ENCODE measurements at places on chromosomes 7 and 10.

DNA sequence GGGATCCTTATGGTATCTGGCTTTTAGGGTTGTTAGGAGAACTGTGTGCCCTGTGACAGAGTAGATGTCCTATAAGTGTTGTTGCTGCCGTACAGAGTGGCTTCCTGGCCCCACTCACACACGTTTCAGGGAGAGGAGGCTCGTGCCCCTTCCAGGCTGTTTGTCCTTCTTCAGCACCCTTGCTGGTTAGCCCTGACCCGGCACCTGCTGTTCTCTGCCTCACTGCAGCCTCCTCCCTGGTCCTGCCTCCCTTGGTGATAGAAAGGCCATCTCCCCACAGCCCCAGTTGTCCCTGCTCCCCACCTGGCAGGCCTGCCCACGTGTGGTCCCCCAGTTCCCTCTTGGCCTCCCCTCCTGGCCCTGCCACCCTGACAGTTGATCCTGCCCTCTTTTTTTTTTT, 2.3 kb downstream of the CLIP2 start:
- no peak for DNase-seq

GRCh38 chr7:119086026-119086425, 861.5 kb downstream of the ANKRD7 start:
- DNase-seq = no peak

GRCh38 chr7:103843689-103844480, 145.6 kb downstream of the RELN start:
- DNase-seq = no peak

- DNase-seq = no peak
These were observed 63.7 kb downstream of the PWWP2B start for GRCh38 chr10:132460691-132461090.

DNA sequence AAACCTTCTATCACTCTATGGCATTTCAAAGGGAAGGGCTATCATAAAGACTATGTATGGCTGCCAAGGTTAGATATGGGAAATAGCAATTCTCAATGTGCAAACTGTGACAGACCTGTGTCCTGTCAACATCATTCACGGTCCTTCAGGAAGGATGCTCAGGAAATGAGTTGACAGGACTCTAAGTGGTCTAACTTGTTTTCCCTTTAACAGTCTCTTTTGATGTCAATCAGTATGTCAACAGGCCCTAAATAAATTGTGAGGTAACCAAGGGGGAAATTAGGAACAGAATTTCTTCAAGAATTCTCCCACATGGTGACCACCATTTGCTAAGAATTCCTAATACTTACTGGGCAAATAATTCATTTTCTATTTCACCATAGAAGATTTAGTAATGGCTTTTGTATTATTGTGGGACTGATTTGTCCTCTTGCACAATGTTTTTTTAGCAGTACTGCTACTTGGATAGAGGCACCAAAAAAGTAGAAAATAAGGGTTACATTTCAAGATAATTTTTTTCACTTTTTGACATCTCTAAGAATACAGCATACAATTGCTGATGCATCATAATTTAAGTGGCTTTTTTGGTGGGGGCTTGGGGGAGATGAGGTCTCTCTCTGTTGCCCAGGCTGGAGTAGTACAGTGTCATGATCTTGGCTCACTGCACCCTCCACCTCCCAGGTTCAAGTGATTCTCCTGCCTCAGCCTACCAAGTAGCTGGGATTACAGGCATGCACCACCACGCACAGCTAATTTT, 275.8 kb downstream of the CACNA2D1 start:
- DNase-seq = no peak

DNA sequence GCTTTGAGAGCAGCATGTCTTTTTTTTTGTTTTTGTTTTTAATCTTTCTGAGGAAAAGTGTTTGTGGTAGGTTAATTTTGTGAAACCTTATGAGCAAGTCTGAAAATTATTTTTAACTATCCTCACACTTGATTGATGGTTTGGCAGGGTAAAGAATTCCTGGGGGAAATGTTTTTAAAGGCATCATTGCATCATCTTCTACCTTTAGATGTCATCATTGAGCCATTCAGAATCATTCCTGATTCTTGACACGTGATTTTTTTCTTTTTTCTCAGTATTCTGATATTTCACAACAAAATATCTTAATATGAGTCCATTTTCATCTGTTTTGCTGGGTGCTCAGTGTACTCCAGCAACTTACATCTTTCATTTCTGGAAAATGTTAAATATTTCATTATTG, 28.3 kb downstream of the PALS2 start:
- no peak for DNase-seq

- no peak for DNase-seq
These were observed 433.7 kb upstream of the MGMT start for GRCh38 chr10:129033340-129033739.

- no peak for DNase-seq
These were observed 682.8 kb upstream of the NRP1 start for GRCh38 chr10:34017281-34017680.

DNA sequence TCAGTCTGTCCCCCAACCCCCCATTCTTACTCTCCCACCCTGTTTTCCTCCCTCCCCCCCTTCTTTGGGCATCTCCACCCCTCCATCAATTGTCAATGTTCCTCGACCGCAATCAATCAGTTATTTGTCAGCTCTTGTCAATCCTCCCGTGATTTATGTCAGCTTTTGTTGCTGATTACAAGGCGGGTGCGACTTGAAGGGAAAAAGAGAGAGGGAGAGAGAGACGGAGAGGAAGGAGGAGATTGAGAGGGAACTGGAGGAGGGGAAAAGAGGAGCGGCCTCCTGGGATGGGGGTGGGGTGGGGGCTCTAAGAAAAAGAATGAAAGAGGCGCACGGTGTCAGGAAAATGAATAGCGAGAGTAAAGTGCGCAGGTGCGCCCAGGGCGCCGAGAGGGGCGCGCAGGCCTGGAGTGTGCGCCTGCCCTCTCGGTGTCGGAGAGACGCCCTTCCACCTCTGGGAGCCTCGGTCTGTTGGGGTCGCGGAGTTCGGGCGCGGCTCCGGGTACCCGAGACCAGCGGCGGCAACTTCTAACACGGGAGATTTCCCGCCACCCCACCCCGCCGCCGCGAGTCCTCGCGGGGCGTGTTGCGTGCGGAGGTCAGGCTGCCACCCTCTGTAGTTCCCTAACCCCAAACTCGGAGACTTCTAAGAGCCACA, 1.1 kb upstream of the ZNF503 start:
- DNase-seq = no peak

DNA sequence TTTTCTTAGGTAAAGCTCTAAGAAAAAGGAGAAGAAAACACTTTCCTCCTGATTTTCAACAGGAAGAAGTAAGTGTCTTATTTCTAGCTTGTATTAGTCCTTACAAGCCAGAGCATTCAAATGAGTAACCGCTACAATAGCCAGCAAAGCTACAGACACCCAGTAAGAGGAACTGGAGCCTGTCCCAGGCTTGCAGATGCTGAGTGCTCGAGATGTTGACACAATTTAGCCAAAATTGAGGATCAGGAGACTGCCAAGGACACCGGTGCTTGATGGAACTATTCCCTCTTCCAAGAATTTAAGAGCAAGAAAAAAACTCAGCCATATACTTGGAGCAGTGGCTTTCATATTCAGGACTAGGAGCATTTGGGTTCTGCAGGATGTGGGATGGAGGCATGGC, 149.3 kb upstream of the DPP6 start:
- DNase-seq = no peak

DNA sequence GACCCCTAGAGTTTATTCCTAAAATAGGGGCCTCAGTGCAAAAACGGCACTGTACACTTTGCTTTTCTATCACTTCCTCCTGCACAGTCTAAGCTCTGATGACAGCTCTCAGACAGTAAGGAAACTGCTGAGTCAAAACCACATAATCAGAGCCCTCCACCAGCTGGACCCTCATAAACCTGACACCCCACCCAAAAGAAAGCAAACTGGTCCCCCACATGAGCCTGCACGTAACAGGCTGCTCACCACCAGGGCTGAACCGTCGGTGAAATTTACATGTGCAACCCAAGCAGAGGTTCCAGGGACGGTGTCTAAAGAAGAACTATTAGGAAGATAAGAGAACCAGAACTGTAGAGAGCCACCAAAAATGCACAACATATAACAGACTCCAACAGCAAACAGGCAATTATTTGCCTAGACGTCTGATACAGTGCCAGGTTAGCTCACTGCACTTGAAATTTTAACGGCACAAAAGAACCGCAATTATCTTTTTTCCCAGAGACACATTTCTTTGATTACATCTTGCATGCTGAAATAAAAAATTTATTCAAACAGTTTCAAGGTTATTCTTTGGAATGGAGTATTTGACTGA, 19.6 kb downstream of the SGMS1 start:
- DNase-seq = no peak

GRCh38 chr7:961546-962400, 7.3 kb upstream of the ADAP1 start:
- no peak for DNase-seq

- DNase-seq = no peak
These were observed 40.3 kb downstream of the NRCAM start for GRCh38 chr7:108415821-108416536.

DNA sequence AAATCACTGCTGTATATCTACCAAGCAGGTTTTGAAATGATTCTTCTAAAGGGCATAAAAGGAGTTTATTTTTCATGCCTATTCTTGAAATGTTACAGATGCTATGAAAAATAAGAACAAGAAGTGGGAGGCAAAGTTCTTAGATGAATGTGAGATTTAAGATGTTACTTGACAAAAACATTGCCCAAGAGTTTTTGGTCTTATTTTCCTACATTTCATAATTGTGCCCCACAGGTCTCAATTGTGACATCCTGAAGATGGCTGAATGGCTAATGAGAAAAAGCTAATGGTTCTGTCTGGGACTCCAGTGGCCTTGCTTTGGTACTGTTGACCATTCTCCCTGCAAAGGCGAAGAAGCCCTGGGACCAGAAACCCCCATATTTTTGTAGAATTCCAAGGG, 43.0 kb upstream of the IFRD1 start:
- no peak for DNase-seq

GRCh38 chr10:68082872-68083271, 7.8 kb upstream of the HERC4 start:
- DNase-seq = no peak

DNA sequence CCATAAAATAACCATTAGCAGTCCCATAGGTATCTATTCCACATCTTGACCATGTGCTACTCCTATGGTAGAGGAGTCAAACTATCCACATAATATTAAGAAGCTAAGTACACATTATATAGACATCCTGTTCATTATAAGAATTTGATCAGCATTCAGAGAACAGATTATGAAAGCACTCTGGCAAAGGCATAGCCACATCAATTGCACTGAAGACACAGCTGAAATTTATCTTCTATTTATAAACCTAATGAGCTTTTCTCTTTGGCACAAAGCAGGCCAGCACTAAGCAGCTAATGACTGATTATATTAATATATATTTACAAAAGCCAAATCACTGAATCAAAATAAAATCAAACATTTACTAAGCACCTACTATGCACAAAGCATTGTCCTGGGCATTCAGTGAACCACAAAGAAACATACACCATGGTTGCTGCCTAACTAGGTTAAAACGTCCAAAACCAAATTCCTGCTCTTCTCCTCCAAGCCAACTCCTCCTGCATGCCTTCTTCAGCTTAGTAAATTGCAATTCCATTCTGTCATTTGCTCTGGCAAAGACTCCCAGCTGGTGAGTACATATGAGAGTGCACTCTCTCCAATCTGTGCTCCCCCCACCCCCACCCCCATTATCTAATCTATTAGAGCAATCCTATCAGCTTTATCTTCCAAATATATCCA, 122.6 kb upstream of the ASAH2 start:
- DNase-seq = no peak

GRCh38 chr7:2108501-2109250, 124.1 kb downstream of the MAD1L1 start:
- no peak for DNase-seq

GRCh38 chr10:19956516-19957032, 140.3 kb downstream of the PLXDC2 start:
- no peak for DNase-seq

DNA sequence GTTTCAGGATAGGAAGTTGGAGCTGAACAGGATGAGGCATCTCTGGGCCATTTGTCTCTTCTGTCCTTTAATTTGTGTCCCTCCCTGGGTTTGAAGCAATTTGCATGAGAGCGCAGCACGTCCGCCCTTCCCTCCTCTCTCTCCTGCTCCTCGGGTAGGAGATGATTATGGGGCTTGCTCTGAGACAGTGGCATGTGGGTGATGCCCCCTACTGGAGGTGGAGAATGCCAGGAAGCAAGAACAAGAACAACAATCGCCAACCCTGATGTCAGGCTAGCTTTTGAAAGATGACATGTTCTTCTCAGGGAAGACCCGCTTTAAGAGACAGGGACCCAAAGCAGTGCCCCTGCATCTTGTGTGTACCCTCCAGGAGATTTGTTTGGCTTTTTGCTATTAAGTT, 63.9 kb upstream of the LOXL4 start:
- DNase-seq = no peak

DNA sequence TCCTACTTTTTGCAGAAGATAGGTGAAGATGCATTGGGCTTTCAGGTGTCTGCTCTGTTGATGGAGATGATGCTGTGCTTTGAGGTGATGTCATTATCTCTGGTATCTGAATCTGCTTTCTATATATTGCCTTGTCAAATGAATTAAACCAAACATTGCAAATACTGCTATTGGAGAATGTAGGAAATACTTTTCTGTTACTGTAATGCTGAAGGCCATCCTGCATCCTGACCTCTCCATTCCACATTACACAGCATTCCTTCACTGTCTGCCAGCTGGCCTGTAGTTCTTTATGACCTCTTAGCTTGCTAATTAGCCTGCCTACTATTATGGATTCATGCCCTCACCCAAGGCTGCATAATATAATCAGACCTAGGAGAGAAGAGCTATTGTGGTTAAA, 73.2 kb downstream of the VCL start:
- no peak for DNase-seq

- no peak for DNase-seq
These were observed 91.5 kb downstream of the RBM20 start for GRCh38 chr10:110735620-110736027.

DNA sequence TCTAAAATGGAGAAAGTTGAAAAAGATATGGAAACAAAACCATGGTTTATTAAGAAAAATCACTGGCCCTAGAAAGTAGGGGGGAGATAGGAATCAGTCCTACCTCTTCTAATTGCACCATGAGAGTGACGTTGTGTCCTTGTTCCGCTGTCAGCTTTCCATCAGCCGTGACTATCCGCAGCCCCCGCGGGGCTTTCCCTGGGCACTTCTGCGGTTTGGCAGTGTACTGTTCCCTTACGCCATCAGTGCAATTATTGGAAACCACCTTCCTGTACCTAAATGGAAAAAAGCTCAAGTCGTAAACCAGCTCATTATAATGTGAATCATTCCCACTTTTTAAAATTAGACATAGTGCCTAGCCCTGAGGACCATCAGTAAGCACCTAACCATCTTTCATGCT, 512.2 kb downstream of the SORCS1 start:
- DNase-seq = no peak

Data from stimulated activated CD4-positive, alpha-beta T cell treated with anti-CD3 and anti-CD28 coated beads, Interleukin-4, amount 100 ng/mL, for 1 hour (primary cell).